Stimulated activated CD8-positive, alpha-beta memory T cell treated with anti-CD3 and anti-CD28 coated beads, Interleukin-4, amount 100 ng/mL, for 1 hour (primary cell): ENCODE measurements at places on chromosomes 3 and 15.

GRCh38 chr3:73473898-73474416 is 150.8 kb downstream of the PDZRN3 start:
- no peak for DNase-seq

DNA sequence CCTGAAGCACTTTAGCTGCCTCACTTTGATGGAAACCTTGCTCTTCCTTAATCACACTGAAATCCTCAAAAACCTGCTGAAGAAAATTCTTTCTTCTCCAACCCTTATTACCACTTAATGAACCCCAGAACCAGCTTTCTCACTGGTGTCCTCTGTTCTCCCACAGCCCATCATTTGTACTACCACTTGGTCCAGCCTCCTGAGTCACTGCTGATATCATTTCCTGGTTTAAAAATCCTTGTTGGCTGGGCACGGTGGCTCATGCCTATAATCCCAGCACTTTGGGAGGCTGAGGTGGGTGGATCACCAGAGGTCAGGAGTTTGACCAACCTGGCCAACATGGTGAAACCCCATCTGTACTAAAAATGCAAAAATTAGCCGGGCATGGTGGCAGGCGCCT is 418.6 kb upstream of the KCNMB2 start:
- no peak for DNase-seq

- no peak for DNase-seq
Measured at GRCh38 chr3:135905058-135905724, 60.3 kb upstream of the PPP2R3A start.

DNA sequence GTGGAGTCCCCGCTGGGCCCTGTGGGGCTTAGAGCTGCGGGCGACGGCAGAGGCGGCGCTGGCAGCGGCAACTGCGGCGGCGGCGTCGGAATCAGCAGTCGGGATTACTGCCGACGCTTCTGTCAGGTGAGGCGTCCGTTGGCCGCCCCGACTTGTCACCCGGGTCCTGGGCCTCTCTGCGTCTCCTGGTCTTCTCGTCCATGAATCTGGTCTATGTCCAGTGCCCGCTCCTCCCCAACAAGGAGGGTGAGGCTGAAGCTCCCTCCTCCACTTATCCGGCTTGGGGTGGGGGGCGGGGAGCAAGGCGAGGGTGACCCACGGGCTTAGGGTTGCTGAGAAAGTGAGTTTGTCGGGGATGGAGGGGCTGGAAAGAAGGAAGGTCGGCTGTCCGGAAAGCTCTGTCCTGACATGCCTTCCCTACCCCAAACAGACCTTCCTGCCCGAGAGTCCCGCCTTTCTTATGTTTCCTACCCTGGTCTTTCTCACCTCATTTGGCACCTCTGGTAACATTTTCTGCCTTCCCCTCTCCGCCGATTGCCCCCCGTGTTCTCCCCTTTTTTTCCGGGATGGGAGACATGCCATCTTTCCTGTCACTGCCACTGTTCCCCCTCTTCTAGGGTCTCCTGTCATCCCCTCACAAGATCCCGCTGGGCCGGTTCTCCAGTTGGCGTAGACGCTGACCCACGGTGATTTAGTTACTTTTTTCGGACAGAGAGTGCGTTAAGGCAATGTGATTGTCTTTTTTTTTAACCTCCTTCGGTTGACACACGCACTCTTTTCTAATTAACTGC is 520 bp downstream of the ZNF654 start:
- no peak for DNase-seq

DNA sequence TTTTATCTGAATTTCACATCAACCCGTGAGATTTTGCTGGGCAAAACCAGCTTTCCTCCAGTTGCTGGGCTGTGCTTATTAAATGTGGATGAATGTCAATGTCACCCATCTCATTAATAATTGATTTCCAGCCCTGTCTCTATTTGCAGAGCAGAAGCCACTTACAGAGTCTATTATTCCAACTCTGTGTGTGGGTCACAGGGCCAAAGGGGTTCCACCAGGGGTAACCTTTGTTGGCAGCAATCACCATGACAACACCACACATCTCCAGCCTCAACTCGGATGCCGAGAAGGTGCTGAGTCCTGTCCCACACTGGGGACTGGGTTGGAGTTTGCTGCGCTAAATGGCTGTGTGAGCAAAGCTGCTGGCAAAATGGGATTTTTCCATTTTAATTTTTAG is 51.1 kb upstream of the WNT5A start:
- DNase-seq = no peak

- DNase-seq = no peak
Measured at GRCh38 chr3:105911496-105911895, 42.7 kb upstream of the CBLB start.

DNA sequence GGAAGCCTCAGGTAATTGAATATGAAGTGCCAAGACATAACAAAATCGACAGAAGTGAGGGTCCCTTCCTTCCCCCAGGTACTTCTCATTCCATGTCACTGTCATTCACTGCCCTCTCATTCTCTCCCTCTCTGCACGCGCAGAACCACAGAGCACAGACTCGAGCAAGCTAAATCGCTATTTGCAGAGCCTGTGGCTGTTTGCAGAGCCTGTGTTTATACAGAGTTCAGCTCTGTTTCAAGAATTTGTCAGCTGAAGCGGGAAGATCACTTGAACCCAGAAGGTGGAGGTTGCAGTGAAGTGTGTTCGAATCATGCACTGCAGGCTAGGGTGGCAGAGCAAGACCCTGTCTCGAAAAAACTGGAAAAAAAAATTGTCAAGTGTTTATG is 2.5 kb downstream of the VILL start:
- no peak for DNase-seq

DNA sequence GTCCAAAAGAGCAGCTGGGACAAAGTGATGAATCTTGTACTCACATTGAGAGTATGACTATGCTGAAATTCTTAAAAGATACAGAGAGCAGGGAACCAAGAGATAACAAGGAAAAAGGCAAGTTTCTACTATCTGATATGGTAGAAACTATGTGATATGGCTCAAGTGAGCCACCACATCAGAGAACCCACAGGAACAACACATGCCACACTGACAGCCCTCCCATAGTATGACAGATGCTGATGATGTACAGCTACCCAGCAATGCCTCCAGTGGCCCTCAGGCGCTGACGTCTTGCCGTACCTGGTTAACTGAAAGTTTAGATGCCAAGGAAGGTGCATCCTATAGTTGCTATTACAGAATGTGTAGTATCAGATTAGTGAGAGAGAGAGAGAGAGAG is 42.4 kb downstream of the CHAC1 start:
- DNase-seq = no peak

- DNase-seq = no peak
Measured at GRCh38 chr15:79003301-79003700, 58.5 kb upstream of the CTSH start.

GRCh38 chr3:193621127-193621526 is 28.1 kb downstream of the OPA1 start:
- DNase-seq = no peak

DNA sequence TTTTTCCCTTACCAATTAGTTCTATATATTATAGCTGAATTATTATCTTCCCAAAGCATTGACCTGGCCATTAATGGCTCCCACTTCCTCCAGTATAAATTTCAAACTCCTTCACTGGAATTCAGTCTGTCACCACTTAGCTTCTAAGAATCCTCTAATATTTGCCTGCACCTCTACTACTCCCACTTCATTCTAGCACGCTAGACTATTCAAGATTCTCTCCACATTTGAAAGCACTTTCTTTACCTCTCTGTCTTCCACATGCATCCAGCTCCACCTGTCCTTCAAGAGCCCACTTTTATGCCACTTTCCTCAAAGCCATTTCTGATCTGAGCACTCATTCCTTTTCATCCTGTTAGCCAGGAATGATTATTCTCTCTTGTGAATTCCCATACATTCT is 15.0 kb downstream of the SENP8 start:
- DNase-seq = no peak

GRCh38 chr3:107239703-107240102 is 137.5 kb upstream of the CCDC54 start:
- DNase-seq = no peak

DNA sequence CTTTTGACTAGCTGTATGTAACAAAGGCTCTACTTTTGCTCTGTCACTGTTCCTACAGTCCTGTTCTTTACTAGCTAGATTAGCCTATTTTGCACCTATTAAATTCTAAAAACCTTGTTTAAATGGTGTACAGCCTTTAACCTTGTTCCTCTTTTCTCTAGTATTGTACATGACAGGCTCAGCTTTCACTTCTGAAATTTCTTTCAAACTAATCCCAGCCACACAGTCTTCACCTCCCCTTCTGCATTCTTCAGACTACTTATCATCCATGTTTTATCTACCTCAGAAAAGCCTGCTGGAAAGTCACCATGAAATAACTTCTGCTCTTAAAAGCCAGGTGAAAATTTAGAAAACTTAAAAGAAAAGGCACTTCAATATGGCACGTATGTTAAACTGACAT is 122.4 kb downstream of the NECTIN3 start:
- no peak for DNase-seq

DNA sequence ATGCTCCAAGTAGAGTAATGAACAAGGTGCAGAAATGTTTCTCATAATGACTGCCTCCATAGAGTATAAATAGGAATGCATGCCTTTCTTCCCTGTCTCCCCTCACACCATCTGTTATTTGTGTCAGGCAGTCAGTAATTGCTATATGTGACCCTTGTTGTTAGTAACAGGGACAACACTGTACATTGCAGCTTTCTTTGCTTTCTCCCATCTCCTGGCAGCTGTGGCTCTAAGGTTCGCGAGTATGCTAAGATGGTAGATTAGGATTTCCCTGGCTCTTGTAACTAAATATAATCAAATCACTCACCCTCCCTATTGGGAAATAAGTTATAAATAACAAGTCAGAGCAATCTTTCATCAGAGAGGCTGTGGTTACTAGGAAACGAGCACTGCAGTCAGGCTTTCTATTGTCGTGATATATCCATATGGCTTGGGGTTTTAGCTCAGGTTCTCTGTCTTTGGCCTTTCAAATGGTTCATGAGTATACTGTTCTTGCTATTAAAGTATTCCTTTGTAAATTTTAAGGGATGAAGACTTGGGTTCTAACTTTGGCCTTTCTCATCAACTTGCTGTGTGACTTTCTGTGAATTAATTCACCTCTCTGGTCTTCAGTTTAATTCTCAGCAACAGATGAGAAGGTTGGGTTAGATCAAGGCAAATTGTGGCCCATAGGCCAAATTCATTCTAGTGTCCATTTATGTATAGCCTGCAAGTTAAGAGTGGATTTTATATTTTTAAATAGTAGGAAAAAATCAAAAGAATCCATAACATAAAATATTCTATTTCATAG is 8.1 kb upstream of the MINDY4B start:
- DNase-seq = no peak

DNA sequence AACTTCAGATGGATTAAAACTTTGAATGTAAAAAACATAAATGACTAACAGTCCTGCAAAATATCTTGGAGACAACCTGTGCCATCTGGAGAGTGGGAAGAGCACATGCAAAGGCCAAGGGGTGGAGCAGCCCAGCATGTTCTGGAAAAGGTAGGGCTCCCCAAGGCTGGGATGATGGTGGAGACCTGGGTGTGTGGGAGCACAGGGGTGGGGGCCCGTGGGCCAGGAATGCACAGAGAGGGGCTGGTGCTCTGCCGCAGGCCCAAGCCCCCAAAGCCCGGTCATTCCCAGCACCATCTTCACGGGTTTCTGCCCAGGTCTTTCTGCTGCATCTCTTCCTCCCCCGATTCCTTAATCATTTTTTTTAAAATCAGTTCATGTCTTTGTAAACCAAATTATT is 9.7 kb upstream of the GATA2 start:
- DNase-seq = no peak

- no peak for DNase-seq
Measured at GRCh38 chr3:194449913-194450312, 36.9 kb downstream of the ATP13A3 start.

DNA sequence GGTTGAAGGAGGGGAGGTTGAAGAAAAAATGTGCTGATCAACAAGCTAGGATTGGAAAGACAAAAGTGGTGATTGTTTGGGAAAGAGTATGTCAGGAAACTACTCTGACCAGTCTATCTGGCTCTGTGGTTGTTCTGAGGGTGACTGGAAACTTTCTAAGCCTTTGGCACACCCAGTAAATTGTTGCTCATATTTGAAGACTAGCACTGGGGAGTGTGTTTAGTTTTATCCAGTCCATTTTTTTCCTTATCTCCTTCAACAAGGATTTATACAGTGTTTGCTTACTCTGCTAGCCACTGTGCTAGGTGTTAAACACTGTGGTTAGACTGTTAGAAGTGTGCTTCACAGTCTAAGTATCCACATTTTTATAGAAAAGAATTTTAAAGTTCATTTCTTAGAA is 28.8 kb downstream of the PPM1L start:
- DNase-seq = no peak

DNA sequence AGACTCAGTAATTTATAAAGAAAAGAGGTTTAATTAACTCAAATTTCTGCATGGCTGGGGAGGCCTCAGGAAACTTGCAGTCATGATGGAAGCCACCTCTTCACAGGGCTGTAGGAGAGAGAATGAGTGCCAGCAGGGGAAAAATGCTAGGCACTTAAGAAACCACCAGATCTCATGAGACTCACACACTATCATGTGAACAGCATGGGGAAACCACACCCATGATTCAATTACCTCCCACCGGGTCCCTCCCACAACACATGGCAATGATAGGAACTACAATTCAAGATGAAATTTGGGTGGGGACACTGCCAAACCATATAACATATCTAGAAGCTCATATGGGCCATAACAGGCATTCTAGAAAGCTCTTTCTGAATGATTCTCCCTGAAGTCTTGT is 190.3 kb downstream of the WNT5A start:
- DNase-seq = no peak

- no peak for DNase-seq
Measured at GRCh38 chr3:114557791-114558190, 264.0 kb downstream of the TIGIT start.

DNA sequence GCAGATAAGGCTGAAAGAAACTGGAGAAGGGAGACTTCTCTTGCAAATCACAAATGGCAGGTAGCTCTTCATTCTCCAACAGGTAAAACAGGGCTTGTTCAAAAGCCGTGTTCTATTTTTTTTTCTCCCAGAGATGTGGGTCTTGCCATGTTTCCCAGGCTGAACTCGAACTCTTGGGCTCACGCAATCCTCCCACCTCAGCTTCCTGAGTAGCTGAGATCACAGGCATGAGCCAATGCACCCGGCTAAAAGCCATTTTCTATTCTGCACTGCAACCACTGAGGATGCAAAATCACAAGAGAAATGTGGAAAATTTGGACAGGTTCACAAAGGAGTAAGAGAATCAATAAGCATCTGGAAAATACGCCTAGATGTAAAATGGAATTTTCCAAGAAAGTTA is 19.5 kb downstream of the EIF4E3 start:
- no peak for DNase-seq

GRCh38 chr15:100758555-100758954 is 121.1 kb upstream of the ALDH1A3 start:
- no peak for DNase-seq

DNA sequence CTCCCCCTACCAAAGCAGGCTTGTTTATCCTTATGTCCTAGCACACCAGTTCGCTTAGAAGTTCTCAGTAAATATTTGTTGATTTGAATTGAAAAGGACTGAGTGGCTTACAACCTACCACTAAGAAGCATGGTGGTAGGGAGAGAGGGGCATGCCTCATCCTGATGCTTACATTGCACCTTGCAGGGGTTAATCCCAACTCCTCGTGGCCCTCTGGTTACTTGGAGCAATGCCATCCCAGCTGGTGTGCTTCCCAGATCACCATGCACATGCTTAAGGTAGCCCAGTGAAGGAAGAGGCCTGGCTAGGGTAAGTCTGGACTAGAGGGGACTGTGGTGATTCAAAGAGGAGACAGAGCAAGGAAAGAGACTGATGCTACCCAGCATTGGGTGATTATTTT is 253.3 kb downstream of the CLSTN2 start:
- DNase-seq = no peak

- DNase-seq = no peak
Measured at GRCh38 chr15:96402403-96402802, 71.9 kb downstream of the NR2F2 start.
